ENCODE measurements at places on chromosomes 5 and 9.

- no peak for ATAC-seq
Observed at GRCh38 chr9:87701931-87702421, 23.9 kb upstream of the CTSL start.

DNA sequence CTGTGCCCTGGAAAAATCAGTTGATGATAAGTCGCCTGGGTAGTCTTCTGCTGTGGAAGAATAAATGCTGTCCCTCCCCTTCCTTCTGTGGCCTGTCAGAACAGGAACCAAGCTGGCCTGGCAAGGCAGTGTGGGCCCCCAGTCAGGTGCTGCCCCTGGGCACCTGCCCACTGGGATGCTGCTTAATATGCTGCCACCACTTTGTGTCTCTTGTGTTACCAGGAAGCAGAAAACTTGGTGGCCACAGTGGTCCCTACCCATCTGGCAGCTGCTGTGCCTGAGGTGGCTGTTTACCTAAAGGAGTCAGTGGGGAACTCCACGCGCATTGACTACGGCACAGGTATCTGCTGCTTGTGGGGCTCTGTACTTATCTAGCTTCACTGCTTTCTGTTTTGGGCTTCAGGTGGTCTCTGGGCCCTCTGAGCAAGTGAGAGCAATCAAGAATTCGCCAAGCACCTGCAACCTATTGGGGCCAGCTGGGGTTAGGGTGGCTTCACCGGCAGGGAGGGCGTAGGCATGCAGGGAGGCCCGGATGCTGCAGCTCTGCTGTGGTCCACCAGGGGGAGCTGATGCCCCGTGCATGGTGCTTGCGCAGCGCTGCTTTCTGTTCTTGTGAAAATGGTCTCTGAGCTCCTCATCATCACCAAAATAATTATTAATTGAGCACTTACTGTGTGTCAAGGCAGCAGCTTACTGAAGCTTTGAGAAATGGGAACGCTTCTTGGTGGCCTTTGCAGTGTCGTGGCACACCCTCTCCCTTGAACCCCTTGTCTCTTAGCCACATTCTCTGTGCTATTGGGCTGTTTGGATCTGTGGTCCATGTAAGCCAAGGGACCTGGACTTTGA is 20.3 kb downstream of the PTPA start:
- peak; percentile 40 for ATAC-seq

DNA sequence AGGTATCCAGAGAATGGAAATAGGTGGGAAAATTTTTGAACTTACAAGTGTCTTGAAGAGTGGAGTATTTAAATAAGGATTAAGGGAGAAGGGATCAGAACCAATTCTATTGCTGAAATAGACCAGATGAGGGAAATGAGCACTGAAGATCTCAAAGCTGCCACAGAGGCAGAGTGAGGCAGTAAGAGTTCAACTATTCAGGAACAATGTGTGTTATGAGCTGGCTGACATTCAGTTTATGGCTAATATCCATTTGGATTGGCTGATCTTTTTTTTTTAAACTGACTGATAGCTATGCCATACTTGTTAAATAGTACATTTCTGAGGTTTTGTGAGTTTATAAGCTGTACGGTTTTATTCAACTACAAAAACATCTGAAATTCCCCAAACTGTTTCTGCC is 95.3 kb upstream of the GNA14 start:
- ATAC-seq: no peak

DNA sequence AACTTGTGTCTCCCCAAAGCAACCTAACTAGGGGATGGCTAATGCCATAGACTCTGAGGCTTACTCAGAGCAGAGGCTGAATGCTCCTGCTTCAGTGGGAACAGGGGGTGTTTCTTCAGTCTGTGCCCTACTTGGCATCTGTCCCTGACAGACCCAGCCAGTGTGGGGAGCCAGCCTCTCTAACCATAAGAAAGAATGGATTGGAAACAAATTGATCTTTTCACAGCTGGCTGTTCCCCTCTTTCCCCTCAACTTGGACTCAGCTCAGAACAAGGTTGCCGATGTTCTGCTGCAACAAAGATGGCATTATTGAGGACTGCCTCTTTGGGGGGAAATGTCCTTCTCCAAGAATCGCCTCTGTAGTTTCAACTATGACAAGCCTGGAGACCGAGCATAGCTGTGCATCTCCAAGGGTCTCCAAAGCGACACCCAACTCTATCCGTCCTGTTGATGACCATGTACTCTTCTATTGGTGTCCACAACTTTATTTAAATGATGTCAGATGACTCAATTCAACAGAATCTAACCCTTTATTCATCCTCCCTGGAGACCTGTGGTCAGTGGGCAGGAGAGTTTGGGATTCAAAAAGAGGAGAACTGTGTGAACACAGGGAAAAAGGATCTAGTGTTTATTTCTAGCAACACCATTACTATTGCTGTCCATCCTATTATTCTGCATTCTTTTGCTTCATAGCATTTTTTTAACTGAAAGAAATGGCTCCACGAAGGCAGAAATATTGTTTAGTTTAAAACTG is 24.7 kb upstream of the TNC start:
- ATAC-seq: no peak

GRCh38 chr5:122933956-122934355 is 88.5 kb downstream of the SNX24 start:
- ATAC-seq: no peak

GRCh38 chr5:171595801-171596231 is 176.4 kb downstream of the FGF18 start:
- no peak for ATAC-seq

DNA sequence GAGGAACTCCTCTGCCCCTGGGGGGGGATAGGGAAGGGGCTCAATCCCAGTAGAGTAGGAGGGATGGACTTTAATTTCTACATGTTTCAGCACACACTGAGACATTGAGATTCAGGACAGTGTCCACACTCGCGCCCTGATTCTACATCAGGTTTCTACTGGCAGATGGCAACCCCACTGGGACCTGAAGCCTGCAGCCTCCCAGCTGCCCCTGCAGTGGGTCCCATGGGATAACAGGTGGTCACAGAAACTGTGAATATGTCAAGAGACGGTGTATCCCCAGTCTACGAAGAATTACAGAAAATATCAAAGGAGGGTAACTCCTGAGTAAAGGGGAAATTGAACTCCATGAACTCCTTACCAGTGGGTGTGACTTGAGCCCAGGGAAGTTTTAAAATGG is 2.4 kb upstream of the TERT start:
- no peak for ATAC-seq

DNA sequence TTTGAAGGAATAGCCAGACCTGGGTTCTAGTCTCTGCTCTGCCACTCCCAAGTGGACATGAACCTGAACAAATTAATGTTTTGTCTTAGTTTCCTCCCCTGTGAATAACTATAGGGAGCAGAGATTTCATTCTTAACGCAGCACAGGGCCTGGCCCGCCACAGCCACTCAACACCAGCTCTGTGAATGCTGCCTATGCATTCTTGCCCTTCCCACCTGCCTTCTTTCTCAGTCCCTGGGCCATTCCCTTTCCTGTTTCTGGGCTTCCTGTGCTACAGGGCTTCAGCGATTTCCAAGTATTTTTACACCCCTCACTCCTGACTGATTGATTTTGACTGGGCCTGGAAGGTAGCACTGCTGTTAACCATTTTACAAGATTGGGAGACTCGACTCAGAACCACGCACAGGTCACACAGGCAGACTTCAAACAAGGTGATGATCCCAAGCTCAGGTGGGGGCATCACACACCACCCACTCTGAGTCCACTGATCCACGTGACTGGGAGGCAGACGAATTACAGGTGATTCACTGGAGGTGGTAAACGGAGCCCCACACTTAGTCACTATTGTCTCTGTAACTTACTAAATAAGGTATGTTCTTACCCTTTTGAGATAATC is 21.4 kb downstream of the PTPN3 start:
- ATAC-seq: no peak

DNA sequence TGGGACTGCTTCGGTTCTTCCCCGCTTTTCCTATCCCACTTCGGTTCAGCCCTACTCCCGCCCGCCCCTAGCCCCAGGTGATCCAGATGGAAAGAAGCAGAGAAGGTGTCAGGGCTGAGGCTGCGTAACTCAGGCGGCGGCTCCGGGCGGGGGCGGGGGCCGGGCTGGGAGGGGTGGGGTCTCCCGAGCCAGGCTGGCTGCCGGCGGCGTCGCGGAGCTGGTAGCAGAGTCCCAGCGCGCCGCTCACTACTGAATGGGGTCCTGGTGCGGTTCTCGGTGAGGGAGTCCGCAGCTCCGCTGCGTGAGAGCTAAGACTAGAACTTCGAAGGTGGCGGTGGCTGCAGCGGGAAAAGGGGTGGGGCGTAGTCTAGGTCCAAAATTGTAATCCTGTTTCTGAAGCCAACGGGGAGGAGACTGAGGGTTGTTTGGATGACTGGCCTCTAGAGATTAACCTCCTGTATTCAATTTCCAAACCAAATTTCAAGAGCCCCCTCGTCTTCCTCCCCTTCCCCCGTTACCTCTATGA is 1.4 kb downstream of the PRR16 start:
- ATAC-seq: peak; percentile 45

DNA sequence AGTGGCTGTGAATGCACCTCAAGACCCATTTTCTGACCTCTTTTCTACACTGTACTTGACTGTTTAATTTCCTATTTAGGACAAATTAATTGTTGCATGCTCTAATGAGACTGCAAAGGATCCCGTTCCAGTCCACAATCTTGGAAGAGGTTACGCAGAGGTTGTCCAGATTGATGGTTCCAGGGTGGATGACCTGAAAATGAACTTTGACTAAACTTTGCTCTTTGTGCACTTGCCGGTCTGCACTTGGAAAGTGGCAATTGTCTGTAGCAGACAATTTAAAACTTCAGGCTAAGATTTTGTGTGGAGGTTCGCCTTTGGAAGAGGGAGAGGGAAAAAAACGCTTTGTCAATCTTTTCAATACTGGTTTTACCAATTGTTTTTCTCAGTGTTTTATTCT is 267.8 kb downstream of the TMEM161B start:
- no peak for ATAC-seq

GRCh38 chr5:92998456-92998855 is 582.6 kb downstream of the NR2F1-AS1 start:
- no peak for ATAC-seq

- peak; percentile 27 for ATAC-seq
Observed at GRCh38 chr5:143236682-143237081, 166.8 kb downstream of the NR3C1 start.

DNA sequence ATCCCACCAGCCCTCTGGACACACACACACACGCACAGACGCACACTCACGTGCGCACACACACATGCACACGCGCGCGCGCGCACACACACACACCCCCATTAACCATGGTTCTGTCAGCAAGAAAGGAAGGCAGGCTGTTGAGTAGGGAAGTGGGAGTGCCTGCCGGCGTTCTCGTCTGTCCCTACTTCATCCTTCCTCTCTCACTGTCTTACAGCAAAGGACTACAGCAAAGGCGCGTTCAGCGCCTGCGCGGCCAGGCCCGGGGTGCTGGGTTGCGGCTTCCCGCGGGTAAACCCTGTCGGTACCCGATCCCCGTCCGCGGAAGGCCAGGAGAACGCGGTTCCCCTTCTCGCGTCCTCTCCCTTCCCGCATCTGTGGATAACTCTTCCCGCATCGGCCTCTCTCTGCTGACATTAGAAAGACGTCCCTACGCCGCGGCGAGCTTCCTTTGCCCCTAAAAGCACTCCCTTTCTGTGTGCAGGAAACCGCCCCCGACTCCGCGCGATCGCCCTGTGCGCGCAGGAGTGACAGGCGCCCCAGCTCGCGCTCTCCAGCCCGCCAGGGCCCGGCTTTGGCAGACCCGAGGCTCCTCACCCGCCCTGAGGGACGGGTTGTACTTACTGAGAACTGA is 219.2 kb downstream of the AGTPBP1 start:
- peak; percentile 85 for ATAC-seq

DNA sequence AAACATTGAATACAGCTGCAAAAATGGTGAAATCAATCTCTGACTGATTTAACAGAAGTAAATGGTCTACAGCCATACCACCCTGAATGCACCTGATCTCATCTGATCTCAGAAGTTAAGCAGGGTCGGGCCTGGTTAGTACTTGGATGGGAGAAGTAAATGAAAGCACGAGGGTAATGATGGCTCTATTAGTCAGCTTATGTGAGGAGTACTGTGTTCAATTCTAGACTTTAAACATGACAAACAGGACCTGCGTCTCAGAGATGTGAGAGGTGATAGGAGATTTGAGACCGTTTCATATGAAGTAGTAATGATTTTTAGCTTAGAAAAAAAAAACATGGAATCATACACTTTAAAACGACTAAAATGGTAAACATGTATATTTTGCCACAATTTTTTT is 77.1 kb upstream of the SUSD1 start:
- ATAC-seq: no peak

GRCh38 chr9:5481322-5482040 is 28.9 kb upstream of the PDCD1LG2 start:
- no peak for ATAC-seq

DNA sequence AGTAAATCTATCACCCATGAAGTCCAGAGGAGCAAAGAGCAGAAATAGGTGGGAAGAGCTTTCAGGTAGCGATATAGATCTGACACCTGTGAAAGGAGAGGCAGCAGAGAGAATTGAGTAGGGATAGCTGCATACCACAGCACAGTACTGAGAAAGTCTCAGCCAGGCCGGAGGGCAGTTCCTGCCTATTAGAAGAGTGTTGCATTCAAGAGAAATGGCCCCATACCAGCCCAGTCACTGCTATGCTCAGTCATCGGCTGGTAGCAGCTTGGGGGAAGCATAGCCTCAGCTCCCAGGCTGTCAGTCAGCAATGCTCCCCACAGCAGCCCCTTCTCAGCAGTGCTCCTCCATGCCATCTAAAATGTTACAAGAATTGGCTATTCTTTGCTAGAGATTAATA is 285.1 kb upstream of the CDH6 start:
- ATAC-seq: no peak

- no peak for ATAC-seq
Observed at GRCh38 chr9:127005770-127006314, 91.3 kb downstream of the RALGPS1 start.

All from motor neuron (in vitro differentiated cells).